Midbrain (tissue), 1 donor: ENCODE measurements at places on chromosomes 16 and 17.
A peak's percentile ranks its signal among the peaks of the same experiment; 100 is the strongest.

- no peak for DNase-seq
Observed at GRCh38 chr17:48952904-48953303, 8.3 kb upstream of the SNF8 start.

DNA sequence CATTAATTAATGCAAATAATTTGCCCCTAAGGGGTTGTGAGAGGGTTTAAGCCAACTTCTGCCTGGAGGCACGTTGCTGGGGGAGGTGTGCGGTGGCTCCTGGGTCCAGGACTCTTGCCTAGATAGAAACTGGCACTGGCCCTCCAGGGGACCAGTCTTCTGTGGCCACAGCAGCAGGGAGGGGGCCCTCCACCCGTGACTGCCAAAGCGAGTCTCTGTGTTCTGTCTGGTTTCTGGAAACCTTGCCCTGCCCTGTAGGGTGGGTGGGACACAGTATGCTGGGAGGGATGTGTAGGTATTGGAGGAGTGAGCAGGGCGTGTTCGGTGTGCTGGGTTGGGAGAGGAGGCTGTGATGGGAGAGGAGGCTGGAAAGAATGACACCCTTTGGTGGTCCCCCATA, 78.8 kb downstream of the TBC1D16 start:
- DNase-seq = no peak

GRCh38 chr17:41504246-41504977, 1.0 kb downstream of the KRT13 start:
- DNase-seq = no peak

DNA sequence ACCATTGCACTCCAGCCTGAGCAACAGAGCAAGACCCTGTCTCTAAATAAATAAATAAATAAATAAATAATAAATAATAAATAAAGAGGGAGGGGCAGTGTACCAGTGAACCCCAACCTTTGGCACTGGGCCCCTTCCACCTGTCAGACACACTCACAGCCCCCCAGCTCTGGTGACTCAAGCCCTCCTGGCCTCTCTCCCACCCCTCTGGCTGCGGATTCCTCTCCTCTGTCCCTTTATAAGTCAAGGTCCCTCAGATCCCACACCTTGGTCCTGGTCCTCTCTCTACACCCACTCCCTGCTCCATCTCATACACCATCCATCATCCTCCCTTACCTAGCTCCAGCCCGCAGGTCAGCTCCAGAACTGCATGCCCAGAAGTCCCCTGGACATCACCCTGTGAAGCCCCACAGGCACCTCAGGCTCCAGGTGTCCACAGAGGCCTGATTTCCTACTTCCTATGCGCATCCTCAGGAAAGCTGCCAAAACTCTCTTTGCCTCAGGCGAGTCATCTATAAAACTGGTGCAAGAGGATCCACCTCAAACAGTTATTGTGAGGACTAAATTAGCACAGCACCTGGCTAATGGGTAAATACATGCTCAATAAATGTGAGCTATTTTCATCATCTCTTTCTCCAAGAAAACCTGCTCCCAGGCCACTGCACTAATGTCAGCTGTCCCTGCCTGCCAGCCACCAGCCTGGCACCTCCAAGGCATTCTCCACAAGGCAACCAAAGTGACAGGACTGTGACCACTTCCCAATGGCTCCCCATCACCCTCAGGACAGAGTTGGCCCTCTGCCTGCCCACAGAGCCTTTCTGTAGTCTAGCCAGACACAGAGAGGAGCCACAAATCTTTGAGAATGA, 46.8 kb downstream of the BEAN1 start:
- no peak for DNase-seq

- no peak for DNase-seq
Observed at GRCh38 chr16:15775663-15776304, 81.0 kb downstream of the MYH11 start.

DNA sequence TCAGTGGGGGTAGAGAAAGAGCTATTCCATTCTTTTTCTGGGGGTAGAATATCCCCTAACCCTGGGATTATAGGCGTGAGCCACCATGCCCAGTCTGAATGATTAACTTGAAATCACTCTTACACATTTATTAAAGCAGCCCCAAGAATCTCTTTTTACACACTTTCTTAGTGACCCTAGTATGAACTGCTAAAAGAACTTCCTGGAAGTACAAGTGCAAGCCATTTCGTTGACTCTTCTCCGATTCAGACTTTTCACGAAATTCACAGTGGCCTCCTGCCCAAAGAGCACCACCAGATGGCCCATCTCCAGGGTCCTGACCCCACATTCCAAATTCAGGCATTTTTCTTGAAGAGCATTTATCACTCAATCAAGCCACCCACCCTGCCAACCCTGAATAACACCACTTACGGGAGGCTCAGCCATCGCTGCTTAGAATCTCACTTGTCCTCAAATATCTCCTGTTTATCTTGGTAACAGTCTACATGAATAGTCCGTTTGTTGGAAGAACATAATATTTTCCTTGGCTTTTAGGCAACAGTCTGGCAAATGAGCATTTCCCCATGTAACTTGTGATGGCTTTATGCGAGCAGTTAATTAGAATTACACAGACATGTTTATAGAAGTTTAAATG, 28.0 kb downstream of the ZNF423 start:
- DNase-seq = no peak

DNA sequence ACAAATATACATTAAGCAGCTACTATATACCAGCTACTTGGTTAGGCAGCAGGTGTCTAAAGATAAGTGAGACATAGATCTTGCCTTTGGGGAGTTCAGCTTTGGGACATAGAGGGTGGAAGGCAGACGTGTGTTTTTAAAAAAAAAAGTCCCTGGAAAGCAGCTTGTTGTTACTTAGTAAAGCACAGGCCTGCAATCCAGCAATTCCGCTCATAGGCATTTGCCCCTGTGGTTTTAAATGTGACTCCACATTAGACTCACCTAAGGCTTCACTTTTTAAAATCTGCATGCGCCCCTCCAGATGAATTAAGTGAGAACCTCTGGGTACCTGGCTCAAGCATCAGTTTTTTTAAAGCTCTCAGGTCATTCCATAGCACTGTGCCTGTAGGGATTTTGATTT, 7.2 kb upstream of the MLYCD start:
- no peak for DNase-seq

GRCh38 chr16:81175325-81175891, 63.1 kb upstream of the BCO1 start:
- DNase-seq = no peak

DNA sequence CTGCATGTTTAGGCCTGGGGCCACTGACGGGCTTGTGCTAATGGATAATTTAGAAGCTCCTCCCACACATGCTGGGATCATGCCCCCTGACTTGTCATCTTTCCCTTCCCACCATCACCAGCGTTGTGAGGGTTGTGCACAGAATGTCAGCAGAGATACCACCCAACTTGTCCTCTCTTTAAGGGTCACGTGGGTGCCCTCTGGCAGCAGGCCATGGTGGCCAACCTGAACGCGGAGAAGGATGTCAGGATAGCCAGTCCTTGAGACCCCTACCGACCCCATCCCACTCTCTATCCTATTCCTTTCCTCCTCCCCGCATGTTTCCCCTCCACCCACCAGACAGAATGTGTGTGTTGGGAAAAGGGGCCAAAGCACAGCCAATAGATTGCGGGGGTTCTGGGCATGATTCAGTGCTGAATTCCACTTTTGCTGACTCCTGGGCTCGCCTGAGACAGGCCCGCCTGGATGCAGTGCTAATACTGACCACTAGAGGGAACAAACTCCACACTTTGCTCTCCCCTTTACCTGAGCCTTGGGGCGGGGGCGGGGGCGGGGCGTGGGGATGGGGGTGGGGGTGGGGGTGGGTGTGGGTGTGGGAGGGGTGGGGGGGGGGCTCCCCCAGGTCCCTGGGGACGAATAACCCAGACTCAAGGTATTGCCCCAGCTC, at the start of gene GH2:
Gene GH2, minus strand, starts transcription at position 10 of the 667 bp plus-strand sequence. CDS start 143 bp downstream, outside the sequence.
- DNase-seq = no peak

GRCh38 chr16:17780181-17780580, 309.4 kb upstream of the XYLT1 start:
- no peak for DNase-seq

DNA sequence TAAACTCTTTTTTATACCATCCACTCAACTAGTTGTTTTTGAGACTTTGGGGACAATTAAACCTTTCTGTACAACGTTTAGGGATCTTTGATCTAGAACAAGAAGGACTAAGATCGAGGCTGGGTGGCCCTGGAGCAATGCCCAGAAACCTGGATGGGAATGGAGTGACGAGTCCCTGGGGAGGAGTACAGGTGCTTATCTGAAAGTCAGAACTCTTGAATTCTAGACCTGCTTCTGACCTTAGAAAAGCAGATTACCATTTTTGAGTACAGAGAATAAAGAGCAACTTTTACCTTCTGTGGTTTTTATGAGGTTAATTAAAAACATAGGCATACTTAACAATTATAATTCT, 17.8 kb downstream of the UBE2Z start:
- no peak for DNase-seq

- no peak for DNase-seq
Observed at GRCh38 chr17:48011405-48012150, 26.0 kb downstream of the COPZ2 start.

DNA sequence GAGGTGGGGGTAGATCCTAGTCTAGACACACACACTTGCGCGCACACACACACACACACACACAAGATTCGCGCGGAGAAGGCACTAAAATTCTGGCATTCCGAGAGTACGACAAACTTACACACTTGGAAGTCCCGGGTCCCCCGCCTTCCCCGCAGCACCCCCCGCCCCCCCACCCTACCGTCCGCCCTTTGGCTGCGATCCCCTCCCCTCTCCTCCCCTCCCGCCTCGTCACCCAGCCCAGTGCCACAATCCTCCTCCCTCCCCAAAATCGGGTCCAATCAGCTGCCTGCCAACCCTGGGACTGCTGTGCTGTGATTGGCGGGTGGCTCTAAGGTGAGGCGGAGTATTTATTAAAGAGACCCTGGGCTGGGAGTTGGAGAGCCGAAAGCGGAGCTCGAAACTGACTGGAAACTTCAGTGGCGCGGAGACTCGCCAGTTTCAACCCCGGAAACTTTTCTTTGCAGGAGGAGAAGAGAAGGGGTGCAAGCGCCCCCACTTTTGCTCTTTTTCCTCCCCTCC, at the start of gene SOX9:
Gene SOX9, plus strand, starts transcription at position 379 of the 522 bp plus-strand sequence. CDS start 372 bp downstream, outside the sequence.
- DNase-seq = peak; percentile 96

DNA sequence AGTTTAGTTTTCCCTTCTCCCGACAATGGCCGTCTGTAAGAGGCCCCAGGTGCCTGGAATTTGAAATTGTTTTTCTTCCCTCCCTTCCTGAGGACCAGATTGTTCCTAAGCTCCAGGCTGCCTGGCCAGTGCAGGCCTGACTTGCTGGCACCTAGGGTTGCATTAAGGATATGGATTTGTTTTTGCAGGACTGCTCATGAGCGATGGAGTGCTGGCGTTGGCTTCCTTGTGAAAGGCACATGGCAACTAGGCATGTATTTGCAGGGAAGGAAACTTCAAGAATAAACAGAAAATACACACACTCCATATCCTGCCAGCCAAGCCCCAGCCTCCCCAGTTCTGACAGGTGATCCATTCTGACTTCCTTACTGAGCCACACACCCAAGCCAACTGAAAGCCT, 25.5 kb upstream of the SOX9 start:
- DNase-seq = no peak

DNA sequence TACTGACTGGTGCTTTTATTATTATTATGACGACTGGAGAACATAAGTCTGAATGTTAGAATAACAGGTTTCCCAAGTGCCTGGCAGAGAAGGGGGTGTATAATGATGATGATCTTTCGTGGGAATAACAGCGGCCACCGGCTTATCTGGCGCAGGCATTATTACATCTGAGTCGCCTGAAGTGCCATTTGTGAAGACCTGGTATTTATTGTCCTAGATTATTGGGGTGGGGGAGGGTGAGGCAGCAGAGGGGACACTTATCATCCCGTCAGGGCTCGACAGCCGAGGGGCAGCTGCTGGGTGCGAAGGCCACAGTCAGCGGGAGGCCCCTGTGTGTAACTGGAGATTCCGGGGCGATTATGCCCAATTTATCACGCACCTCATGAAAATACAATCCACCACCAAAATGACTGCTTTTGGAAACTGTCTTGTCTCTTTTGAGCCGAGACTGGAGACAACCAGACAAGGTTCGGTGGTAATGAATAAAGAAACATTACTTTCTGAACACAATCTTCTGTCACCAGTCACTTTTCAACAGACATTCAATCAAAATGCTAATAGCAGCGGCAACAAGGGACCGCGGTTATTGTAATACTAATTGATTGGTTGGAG, 199.3 kb downstream of the CCDC182 start:
- DNase-seq = no peak

- no peak for DNase-seq
Observed at GRCh38 chr17:6507535-6507934, 48.8 kb downstream of the PITPNM3 start.

DNA sequence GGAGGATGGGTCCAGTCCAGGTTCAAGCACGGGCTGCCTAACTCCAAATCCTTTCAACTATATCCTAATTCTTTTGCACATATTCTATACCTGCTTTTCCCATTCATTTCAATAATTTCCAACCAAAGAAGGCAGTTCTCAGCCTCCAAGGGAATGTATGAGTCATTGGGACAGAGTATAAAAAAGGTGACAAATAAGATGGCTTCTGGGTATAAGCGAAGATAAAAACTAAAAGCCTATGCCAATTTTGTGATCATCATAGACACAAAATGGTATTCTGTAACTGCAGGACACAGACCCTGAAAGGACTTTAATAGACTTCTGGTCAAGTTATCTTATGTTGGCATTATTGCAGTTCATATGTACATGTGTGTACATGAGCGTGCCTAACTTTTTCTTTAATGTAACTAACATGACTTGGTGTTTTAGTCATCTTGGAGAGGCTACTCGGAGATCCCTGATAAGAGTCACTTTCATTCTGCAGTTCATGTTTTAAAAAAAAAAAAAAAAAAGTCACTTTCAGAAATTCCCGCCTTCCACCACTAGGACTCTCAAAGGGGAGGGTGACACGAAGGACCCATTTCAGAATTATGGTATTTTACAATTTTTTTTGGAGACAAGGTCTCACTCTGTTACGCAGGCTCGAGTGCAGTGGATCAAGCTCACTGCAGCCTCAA, 17.3 kb downstream of the COG1 start:
- no peak for DNase-seq

DNA sequence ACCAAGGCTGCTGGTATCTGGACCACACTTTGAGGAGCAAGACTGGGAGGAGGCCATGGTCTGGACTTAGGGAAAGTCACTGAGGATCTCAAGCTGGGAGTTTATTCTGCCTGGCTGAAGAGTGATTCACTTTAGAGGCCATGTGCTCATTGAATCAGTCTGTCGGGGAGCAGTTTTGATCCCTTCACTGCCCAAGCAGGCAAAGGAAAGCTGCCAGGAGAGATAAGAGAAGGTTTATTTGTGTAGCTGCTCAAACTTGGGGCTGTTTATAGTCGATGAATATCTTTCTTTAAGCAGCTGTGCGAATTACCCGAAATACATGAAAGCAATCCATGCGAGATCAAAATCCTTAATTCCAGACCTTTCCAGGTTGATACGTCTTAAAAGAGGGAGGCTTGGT, 544.4 kb upstream of the EEF2KMT start:
- DNase-seq = no peak

GRCh38 chr17:76558198-76559095, 18.6 kb downstream of the PRCD start:
- peak; percentile 49 for DNase-seq

GRCh38 chr16:70418274-70418992, 20.5 kb downstream of the ST3GAL2 start:
- DNase-seq = no peak

- no peak for DNase-seq
Observed at GRCh38 chr17:19290066-19290705, 53.0 kb downstream of the EPN2 start.
